ENCODE measurements at places on chromosomes 12 and 14.
A peak's percentile ranks its signal among the peaks of the same experiment; 100 is the strongest.

GRCh38 chr14:54411371-54411770, 14.6 kb downstream of the CDKN3 start:
- no peak for DNase-seq

DNA sequence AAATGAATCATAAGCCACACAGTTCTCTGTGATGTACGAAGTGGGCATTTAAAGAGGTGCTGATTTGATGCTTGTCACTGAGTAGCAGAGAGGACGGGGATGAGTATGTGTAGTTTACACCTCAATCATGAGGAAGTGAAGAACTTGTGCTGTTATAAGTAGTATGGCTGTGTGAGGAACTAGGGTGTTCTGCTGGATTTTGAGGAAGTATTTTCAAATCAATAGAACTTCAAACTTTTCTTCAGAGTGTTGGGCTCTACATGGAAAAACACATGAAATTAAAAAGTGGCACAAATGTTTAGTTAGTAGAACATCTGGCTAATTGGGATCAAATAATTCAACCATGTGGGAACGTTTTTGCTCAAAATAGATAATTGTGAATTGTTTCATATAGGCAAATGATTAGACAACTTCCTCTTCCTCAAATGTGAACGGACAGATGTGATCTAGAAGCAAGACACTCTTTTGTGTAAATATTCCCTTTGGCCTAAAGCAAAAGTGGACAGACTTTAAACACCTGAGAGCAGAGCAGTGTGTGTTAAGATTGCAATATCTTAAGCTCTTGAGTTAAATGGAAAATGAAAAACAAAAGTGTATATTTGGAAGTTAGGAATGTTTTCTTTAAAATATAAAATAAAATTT, 168.5 kb downstream of the NAV3 start:
- DNase-seq = peak; percentile 87

DNA sequence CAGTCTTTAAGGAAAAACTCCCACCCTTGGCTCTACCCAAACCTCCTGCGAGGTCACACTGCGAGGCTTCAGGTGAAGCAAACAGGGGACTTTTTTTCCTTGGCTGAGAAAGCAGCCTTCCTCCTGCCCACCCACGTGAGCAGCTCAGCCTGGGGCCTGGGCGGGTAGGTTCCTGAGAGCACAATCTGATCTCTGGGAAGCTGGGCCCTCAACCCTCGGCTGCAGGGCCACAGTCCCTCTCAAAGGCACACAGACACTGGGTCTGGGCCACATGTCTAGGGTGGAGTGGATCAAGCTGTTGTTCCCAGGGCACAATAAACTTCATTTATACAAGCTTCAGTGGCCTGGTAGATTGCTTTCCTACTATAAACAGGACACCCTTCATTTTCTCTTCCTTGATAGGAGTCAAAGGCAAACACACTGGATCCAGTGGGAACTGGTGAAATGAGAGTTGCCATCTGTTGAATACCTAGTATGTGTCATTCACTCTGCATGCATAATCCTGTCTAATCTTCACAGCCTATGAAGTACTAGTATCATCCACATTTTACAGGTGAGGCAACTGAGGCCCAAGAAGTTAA, 41.3 kb upstream of the PNMA1 start:
- DNase-seq = no peak

GRCh38 chr12:2801044-2801783, 6.4 kb downstream of the FKBP4 start:
- DNase-seq = no peak

DNA sequence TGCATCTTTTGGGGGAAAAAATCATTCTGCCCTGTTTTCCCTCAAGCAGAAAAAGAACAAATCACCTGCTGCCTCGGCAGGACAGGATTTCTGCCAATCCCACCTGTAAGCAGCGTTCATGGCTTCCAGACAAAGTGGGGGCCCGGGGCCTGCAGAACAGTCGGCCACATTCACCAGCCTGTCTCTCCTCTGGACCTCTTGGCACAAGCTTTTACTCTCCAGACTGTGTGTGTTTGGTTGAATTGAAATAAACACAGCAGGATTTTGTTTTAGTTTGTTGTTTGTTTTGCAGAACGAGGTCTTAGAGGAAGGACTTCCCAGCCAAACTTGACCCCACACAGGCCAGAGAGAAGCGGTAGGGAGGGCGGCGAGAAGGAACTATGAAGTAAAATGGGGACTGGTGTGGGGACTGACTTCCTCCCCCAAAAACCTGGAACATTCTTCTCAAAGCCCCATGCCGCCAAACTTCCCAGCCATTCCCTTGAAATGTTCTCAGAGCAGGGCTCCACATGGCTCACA, 41.7 kb upstream of the FOS start:
- no peak for DNase-seq

- DNase-seq = no peak
Observed at GRCh38 chr14:31411218-31411727, 9.1 kb downstream of the HEATR5A start.

GRCh38 chr12:115146453-115146852, 462.5 kb upstream of the TBX3 start:
- DNase-seq = no peak

DNA sequence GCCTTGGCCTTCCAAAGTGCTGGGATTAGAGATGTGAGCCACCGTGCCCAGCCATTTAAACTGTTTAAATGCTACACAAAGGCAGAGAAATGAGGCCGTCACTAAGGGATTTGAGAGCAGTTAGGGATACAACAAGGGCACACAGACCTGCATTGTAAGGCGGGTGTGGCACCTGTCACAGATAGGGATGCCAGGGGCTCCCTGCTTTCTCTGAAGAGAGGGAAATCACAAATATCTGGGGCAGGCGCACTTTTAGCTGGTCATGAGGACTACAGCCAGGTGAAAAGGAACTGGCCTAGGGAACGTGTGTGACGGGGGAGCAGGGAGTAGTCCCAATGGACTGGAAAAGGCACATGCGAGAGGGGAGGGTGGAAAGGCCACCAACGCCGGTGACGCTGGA, 9.7 kb downstream of the SSH1 start:
- DNase-seq = no peak

DNA sequence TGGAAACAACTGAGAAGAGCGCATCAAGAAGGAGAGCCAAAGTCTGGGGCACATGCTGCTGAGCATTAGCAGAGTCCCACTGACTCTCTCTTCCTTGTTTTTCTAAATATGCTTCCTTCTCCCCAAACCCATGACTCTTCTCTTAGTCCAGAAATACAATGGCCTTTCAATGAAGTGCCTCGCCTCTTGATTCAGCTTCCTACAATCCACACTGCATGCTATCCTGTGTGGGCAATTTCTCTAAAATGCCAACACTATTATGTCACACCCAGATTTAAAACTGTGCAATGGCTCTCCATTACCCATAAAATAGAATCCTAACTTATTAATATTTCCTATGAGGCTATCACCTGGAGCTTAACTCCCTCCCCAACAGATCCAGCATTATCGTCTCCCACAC, 198.6 kb downstream of the RPAP3 start:
- no peak for DNase-seq

- peak; percentile 62 for DNase-seq
Observed at GRCh38 chr14:28373721-28374120, 392.9 kb upstream of the FOXG1 start.

DNA sequence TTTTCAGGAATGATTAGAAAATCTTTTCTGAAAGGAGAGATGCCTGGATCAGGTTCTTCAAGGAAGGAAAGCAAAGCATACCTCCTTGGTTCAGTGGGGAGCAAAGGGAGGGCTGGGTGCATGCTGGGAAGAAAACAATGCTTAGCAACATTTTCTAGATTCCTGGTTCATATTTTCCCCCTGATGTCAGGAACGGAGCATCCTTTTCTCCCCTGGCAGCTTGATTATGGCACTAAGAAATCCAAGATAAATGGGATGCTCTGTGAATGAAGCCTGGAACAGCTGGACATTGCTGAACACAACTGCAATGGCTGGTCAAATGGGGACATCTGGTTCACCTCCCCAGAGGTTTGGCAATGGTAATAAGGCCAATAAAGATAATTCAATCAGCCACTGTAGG, 50.9 kb downstream of the KCNA5 start:
- DNase-seq = no peak

DNA sequence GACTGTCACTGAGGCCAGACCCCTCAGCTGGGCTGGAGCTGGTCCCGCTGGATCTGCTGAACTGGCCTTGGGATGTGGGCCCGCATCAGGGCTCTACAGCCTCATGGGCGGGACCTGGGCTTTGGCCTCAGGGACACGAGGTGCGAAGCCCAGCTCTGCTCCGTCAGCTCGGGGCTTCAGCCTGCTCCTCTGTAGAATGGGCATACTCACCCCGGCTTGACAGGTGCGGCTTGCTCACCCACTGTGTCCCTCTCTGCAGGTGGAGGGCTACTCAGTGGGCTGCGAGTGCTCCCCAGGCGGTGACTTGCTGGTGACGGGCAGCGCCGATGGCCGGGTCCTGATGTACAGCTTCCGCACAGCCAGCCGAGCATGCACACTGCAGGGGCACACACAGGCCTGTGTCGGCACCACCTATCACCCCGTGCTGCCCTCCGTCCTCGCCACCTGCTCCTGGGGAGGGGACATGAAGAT, 57.6 kb downstream of the BEGAIN start:
- DNase-seq = no peak

GRCh38 chr14:88411039-88411438, 25.6 kb downstream of the SPATA7 start:
- DNase-seq = no peak

- no peak for DNase-seq
Observed at GRCh38 chr14:31945074-31945613, 132.0 kb upstream of the ARHGAP5 start.

- peak; percentile 71 for DNase-seq
Observed at GRCh38 chr14:23694085-23694948, 58.2 kb downstream of the DHRS2 start.

GRCh38 chr14:51463461-51463860, 188.2 kb upstream of the FRMD6 start:
- DNase-seq = no peak

GRCh38 chr14:99537399-99537798, 56.2 kb downstream of the CCNK start:
- no peak for DNase-seq

DNA sequence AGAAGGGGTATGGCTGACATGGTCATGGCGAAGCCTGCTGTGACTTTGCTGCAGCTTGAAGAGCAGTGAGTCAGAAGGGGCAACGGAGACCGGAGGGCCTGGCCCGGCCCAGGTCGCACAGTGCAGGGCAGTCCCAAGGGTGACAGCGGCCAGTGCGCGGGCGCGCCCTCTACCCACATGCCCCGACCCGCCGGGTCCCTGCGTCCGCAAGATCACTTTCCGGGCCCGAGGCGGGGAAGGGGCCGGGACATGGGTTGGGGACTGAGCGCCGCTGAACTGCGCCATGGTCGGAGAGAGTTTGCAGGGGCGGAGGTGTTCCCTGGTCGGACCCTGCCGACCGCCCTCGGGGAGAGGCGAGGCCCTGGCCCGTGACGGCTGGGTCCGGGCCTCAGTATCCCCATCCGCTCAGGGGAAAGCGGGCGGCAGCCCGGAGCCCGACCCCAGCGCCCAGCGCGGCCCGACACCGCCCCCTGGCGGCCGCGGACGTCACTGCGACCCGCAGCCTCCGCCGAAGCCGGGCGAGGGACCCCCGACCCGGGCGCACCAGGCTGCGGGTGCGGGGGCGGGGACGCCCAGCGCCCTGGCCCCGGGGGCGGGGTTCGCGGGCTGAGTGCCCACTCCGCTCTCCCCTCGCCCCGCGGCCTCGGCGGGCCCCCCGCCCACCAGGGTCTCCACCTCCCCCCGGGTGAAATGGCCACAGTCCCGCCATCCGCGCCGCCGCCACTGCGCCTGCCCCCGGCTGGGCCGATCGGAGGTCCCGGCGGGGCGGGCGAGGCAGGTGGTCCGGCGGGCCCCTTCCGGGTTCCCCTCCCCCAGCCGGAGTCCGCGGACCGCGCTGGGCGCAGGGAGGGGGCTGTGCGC, 7.2 kb upstream of the ANKRD9 start:
- peak; percentile 33 for DNase-seq

GRCh38 chr12:129607301-129607700, 296.5 kb downstream of the TMEM132D start:
- no peak for DNase-seq

GRCh38 chr14:77141214-77142004, at the start of gene ZDHHC22:
ZDHHC22 (minus strand) TSS chr14:77141791; CDS start chr14:77139738, 2,053 bp downstream.
- peak; percentile 32 for DNase-seq

- DNase-seq = no peak
Observed at GRCh38 chr12:76545486-76545885, 14.1 kb downstream of the OSBPL8 start.

DNA sequence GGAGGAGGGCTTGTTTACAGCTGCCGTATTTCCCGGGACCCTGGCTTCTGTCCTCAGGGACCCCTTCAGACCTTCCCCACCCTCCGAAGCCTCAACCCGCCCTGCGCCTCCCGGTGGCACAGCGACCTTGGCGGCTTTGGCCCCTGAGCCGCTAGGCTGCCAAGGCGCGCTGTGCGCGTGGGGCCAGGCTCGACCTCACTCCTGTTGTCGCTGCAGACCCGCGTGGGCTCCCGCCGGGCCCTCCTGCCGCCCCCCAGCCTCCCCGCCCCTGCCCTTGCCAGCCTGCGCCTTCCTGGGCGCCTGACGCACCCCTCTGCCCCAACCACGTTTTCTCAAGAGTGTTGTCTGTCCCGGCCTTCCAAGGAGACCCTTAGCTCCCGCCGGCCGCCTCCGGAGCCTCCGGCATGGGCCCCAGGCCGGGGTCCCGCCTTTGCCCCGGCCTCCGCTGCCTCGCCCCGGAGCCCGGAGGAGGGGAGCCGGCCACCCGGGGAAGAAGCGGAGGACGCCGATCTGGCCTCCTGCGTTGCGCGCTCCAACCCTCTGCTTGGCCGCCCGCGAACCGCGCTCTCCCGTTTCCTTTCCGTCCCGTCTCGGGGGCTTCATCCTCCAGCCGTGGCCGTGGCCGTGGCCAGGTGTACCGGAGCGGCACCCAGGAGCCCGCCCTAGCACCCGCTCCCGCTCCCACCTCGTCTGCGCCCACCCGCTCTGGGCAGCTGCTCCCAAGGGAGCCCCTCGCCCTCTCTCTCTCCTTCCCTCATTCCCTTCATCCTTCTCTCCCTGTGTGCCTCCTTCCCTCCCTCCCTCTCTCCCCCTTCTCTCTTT, 19.9 kb downstream of the PPP2R5C start:
- DNase-seq = no peak

DNA sequence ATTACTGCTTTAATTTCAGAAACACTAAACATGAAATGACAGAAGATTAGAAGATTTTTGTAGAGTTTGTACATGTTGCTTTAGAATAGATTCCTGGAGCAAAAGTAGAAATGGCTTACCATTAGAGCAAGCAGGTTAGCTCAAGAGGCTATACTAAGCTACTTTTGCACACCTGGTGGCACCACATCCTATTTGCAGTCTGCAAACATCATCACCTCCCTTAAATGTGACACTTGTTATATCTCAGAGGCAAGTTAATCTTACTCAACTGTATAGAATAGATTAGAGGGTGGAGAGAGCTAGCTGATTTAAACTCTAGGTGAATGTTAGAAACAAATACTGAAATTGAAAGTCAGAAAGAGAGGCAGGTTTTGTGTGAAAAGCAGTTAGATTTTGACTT, 30.7 kb upstream of the OR4E1 start:
- no peak for DNase-seq

DNA sequence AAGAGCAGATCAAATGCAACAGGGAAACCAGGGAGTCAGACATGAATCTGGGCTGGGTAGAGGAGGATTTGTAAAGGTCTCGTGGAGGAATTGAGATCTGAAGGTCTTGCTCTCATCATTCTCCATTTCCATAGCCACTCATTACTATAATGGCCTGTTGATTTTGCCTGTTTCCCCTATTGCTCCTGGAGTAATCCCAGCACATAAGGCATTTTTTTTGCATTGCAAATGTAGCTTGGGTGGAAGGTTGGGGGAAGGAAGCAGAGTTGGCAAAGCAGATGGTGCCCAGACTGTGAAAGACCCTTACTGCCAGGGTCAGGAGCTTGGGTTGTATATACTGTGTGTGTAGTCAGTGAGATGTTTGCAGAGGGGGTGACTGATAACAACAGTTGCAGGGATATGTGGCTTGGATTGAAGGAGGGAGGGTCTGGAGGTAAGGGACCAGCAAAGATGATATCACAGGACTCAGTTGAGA, 116.0 kb downstream of the TTC6 start:
- no peak for DNase-seq
